Stimulated activated CD4-positive, alpha-beta T cell treated with anti-CD3 and anti-CD28 coated beads, TNF-alpha, amount 100 ng/mL, for 48 hours (primary cell): ENCODE measurements at places on chromosomes 1 and 21.

- no peak for DNase-seq
Measured at GRCh38 chr1:162248854-162249535, 127.7 kb downstream of the SPATA46 start.

DNA sequence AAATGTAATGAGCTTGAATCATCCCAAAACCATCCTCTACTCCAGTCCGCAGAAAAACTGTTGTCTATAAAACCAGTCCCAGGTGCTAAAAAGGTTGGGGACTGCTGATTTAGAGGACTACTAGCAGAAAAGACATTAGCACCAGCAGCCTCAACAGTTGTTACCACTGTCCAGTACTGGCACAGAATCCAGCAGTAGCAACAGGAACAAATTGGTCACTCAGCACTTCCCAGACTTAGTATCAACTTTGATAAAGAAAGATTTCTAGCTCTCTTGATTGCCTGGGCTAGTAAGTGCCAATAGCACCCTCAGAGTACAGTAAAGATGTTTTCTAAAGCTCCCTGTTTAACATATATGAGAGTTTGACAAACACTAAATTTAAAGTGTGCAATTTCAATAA lies 127.9 kb downstream of the FAF1 start:
- DNase-seq: no peak

GRCh38 chr1:232292818-232293217 lies 337.1 kb downstream of the SIPA1L2 start:
- DNase-seq: no peak

DNA sequence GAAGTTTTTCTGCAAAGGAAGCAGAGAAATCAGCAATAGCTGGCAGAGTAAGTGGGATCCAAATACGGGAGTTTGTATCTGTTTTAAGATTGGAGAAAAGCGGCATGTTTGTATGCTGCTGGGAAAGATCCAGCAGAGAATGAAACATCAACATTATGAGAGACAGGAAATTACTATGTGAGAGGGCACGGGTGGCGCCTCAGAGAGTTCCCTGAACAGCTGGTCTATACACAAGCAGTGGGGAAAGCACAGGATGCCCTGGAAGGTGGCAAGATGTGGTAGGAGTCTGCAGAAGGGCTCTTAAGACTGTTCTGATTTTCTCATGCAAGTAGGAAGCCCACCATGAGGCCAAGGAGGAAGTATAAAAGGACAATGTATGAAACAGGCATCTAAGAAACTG lies 130.4 kb downstream of the RERE start:
- DNase-seq: no peak

DNA sequence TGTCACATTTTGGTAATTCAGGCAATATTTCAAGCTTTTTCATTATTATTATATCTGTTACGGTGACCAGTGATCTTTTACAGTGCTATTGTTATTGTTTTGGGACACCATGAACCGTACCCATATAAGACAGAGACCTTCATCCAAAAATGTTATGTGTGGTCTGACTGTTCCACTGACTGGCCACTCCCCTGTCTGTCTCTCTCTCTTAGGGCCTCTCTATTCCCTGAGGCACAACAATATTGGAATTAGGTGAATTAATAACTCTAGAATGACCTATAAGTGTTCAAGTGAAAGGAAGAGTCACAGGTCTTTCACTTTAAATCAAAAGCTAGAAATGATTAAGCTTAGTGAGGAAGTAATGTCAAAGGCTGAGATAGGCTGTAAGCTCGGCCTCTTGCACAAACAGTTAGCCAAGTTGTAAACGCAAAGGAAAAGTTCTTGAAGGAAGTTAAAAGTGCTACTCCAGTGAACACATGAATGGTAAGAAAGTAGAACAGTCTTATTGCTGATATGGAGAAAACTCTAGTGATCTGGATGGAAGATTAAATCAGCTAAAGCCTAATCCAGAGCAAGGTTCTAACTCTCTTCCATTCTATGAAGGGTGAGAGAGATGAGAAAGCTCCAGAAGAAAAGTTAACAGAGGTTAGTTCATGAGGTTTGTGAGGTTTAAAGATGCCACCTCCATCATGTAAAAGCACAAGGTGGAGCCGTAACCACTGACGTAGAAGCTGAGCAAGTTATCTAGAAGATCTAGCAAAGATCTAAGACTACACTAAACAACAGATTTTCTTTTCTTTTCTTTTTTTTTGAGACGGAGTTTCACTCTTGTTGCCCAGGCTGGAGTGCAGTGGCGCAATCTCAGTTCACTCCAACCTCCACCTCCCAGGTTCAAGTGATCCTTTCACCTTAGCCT lies 19.7 kb upstream of the DIPK1A start:
- DNase-seq: no peak

GRCh38 chr1:210416681-210417080 lies 88.0 kb downstream of the HHAT start:
- no peak for DNase-seq

- no peak for DNase-seq
Measured at GRCh38 chr21:15604413-15604812, 125.4 kb upstream of the USP25 start.

GRCh38 chr1:245754463-245754961 lies 599.7 kb downstream of the KIF26B start:
- DNase-seq: no peak

DNA sequence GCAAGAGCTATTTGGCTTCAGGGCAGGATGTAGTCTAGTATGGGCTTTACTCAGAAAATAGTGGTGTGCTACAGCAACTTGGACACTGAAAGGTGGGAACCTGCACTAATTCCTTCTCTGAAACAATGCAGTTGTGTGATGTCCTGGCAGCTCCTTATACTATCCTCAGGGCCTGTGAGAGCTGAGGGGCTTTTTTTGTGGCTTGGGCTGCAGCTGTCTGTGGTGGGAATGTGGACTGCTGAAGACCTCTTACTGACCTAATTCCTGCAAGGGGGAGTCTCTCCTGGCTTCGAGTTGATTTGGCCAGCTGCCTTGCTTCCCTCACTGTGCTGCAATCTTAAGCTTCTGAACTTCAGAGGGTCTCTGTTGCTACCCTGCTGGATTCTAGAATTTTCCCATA lies 22.3 kb upstream of the CHODL start:
- no peak for DNase-seq

GRCh38 chr1:99737016-99737415 lies 29.4 kb downstream of the FRRS1 start:
- no peak for DNase-seq

DNA sequence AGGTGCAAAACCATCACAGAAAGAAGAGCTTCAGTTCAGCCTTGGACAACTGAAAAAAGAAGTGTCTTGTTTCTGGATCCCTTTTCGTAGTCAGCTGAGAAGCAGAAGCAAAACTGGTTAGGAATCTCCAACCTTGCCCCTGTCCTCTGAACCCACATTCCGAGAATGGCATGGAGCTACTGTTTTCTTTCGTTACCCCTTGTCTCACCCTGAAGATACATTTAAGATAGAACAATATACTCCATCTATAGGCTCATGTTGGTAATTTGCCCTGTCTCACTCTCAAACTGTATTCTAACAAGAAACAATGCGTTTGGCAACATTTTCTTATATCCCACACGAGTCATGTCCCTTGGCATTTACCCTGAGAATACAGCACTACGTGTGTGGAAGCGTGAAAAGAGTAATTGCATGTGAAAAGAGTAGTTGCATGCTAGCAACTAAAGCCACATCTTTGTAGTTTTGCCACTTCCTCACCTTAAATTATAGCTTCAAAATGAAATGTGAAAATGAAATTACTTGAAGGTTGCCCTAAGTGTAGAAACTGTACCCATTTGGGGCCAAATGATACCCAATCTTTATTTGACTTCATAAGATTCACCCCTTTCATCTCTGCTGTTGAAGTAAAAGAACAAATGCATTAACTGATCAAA lies 5.3 kb downstream of the SLAMF7 start:
- no peak for DNase-seq

DNA sequence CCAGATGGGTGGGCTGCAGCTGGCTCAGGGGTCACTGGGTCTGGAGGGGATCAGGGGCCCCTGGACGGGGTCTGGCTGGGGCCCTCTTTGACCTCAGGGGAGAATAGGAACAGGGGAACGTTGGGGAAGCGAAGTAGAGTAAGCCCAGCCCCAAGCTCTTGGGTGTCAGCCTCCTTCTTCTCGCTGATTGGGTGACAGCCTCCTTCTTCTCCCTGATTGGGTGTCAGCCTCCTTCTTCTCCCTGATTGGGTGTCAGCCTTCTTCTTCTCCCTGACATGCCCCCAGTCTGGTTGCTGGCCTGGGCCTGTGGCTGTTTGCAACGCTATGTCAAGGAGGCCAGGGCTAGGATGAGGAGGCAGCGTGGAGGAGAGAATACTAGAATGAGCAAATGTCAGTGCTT lies 76.7 kb upstream of the CASZ1 start:
- no peak for DNase-seq

GRCh38 chr1:99763956-99764355 lies 2.5 kb downstream of the FRRS1 start:
- DNase-seq: no peak

DNA sequence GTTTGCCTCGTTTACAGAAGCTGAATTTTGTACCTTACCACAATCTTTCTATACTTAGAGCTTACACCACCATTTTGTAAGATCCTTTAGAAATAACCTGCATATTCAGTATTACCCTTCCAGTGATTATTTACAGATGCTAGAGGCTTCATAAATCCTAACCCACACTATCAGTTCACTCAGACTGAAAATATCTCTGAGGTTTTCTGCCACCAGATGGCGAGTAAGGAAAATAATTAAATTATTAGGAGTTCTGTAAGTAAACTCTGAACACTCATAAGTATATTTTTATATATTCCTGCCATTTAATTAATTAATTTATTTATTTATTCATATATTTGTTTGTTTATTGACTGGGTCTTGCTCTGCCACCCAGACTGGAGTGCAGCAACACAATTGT lies 1635.2 kb downstream of the PLA2G4A start:
- DNase-seq: no peak

DNA sequence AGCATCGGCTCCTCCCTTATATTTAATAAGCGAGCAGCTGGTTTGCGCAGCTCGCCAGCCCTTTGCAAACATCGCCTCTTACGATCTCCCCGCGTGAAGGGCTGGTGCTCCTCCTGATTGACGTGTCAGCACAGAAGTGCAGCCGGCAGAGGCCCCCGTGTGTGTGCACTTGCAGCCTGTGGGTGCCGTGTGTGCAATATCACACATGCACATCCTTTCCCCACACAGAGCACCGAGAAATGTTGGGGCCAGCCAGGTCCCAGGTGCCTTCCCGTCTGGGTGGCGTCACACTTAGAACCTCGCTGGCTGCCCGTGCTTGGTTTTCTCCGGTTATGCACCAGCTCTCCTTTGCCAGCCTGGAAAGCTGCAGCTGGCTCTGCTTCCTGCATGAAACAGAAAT lies 126.6 kb upstream of the AJAP1 start:
- DNase-seq: no peak

DNA sequence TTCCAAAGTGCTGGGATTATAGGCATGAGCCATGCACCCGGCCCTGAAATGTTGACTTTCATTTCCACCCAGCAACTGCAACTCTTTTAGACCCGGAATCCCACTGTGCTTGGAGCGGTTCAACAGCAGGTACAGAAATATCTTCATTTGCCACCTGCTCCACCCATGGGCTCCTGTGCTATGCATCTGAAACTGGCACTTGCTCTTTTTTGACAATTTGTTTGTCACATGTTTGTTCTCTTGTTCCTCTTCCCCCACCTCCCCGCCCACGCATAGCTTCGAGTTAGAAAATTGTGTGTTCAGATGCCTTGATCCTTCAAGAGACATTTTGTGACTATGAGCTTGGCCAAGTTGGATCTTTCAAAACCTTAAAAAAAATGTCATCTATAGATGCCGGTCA lies 2.4 kb upstream of the IFNLR1 start:
- DNase-seq: no peak

DNA sequence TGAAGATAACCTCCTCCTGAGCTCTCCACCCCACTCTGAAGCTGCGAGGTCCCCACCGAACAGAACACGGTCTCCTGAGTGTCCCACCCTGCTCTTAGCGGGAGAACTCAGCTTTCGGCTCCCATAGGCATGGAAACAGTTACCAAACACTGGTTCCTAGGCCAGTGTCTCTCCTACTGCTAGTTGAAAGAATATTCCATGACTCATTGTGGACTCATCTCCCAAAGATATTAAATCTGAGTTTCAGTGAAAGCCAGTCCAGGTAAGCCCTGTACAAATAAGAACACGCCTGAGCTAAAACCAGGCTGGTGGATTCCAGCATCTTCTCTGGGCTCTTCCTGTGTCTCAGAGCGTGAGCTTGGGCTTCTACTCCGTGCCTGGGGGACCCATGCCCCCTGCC lies 107.5 kb upstream of the CLDN14 start:
- DNase-seq: no peak

- DNase-seq: no peak
Measured at GRCh38 chr1:233613252-233614172, at the start of gene KCNK1. Gene KCNK1 (plus strand): TSS chr1:233614106. CDS start chr1:233614172, 66 bp downstream.

DNA sequence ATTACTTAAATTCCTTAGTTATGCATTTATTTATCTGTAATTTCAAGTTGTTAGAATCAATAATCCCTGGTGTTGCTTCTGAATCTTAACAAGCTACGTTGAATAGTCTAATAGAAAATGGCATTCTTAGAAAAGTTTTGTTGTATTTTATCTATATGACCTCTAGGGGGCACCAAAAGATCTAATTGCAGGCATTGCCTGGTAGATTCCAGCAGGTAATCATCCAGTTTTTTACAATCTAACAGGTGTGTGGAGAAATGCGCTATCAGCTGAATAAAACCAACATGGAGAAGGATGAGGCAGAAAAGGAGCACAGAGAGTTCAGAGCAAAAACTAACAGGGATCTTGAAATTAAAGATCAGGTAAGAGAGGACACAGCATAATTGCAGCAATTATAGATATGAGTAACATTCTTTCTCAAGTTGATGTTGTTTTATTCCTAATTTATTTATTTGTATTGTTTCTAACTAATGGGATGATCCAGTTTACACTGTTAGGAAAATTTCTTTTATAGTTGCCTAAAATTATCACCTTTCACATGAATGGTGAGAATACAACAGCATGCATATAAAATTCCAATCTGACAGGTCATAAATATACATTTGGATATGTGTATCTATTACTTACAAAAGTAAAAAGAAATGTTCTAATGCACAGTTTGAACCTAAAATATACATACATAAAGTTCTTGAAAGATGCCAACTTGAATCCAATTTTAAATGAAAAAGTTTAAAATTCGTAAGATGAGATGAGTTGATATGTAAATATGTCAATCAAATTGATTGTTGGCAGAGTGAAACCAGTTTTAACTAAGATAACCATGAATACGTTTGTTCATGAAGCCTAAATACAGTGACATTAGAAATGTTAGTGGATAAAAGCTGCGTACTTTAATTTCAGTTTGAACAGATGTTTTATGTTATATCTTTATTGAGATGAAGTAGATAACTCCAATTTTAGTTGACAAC lies 88.4 kb downstream of the SDCCAG8 start:
- DNase-seq: no peak

GRCh38 chr1:151514366-151514765 lies 3.2 kb downstream of the CGN start:
- DNase-seq: no peak
